ENCODE measurements at places on chromosomes 16 and 17. TPM values are rescaled to one million over a fixed set of nuclear protein-coding genes. Genes with fewer than 3 reads are reported as not detected.

The CCDC144A gene
- 1.6 TPM for total RNA-seq

The FZD2 gene
- 96.2 TPM for total RNA-seq

The DNAAF8 gene
- total RNA-seq, result 0.68 TPM

The MTSS2 gene
- total RNA-seq, result 95.0 TPM

The SLC52A1 gene
- not detected for total RNA-seq

- no peak overlapping the region for H3K4me3 ChIP-seq
- H3K4me1 ChIP-seq, result no peaks in the 10 kb centered on the region
- H3K27ac ChIP-seq, result no peak overlapping the region
- no peaks in the 10 kb centered on the region for H3K36me3 ChIP-seq
- H3K27me3 ChIP-seq, result peaks cover 34% of the 10 kb centered on the region
- DNase-seq, result no peak
Observed at GRCh38 chr16:57585051-57585687, 42.7 kb downstream of the ADGRG5 start.

DNA sequence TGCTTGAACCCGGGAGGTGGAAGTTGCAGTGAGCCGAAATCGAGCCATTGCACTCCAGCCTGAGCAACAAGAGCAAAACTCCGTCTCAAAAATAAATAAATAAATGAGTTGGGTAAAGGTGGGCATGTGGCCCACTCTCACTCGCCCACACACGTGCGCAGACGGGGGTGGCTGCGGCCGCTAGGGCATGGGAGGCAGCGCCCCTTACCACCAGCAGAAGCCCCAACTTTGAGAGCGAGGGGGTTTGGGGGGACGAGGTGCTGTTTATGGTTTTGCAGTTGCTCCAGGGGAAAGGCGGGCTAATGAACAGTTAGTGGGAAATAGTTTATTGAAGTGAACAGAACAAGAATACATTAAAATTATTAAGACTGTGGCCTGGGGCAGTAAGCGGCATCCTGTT lies 14.9 kb upstream of the RBFOX3 start:
- DNase-seq, result no peak
- H3K27me3 ChIP-seq, result peaks cover 15% of the 10 kb centered on the region
- no peak overlapping the region for H3K4me3 ChIP-seq
- no peaks in the 10 kb centered on the region for H3K36me3 ChIP-seq
- peaks cover 23% of the 10 kb centered on the region for H3K4me1 ChIP-seq
- no peak overlapping the region for H3K27ac ChIP-seq

DNA sequence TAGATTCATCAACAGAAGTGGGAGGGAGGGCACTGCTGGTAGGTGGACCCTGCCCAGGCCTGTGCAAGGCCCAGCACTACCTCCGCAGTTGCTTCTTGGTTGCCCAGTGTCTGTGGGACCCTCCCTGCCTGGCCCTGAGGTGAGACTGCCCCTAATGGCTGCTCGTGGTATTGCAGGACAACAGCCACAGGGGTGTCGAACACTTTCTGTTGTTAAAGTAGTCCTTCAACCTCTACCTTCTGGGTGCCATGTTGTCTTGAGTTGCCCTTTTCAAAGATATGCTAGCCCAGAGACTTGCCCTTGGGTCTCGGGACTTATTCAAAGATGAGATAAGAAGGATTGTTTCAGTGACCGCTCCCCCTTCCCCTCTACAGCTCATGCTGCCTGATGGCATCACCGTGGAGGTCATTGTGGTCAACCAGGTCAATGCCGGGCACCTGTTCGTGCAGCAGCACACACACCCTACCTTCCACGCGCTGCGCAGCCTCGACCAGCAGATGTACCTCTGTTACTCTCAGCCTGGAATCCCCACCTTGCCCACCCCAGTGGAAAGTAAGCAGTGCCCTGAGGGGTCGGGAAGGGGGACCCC lies 29.1 kb downstream of the AKAP1 start:
- peaks cover 4% of the 10 kb centered on the region for H3K4me1 ChIP-seq
- H3K27ac ChIP-seq, result no peak overlapping the region
- peak; percentile 77 for DNase-seq
- no peaks in the 10 kb centered on the region for H3K27me3 ChIP-seq

DNA sequence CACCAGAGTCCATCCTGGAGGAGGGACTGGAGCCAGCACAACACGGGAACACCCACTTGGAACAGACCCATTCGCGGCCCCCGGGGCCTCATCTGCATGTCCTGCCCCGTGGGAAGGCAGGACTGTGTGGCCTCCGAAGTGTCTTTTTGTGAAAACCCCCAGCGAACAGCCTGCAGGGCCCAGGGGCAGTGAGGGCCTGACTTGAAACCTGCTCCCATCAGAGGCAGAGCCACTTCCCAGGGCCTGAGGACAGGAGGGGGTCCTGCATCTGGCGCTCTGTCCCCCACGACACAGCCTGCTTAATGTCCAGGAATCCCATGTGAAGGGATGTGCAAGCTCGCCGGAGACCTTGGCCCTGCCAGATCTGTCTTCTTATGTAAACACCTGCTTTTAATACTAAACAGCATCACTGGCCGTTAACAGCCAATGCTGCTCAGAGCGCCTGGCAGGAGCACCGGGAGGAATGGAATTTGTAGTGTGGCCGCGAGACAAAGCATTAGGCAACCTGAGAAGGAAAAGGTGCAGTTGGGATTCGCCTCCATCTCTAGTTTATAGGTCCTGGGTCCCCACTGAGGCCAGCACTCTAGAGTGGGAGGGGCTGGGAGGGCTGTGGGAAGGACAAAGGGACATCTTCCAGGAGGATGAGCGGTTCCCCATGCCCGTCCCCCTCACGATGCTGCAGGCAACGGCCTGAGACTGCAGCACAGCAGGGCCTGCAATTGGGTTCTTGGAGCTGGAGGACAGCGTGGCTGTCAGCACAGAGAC lies 9.6 kb upstream of the EVPL start:
- no peak overlapping the region for H3K27ac ChIP-seq
- H3K4me3 ChIP-seq, result no peak overlapping the region
- no peak for DNase-seq
- H3K4me1 ChIP-seq, result no peaks in the 10 kb centered on the region
- peaks cover 21% of the 10 kb centered on the region for H3K36me3 ChIP-seq
- H3K27me3 ChIP-seq, result no peaks in the 10 kb centered on the region

DNA sequence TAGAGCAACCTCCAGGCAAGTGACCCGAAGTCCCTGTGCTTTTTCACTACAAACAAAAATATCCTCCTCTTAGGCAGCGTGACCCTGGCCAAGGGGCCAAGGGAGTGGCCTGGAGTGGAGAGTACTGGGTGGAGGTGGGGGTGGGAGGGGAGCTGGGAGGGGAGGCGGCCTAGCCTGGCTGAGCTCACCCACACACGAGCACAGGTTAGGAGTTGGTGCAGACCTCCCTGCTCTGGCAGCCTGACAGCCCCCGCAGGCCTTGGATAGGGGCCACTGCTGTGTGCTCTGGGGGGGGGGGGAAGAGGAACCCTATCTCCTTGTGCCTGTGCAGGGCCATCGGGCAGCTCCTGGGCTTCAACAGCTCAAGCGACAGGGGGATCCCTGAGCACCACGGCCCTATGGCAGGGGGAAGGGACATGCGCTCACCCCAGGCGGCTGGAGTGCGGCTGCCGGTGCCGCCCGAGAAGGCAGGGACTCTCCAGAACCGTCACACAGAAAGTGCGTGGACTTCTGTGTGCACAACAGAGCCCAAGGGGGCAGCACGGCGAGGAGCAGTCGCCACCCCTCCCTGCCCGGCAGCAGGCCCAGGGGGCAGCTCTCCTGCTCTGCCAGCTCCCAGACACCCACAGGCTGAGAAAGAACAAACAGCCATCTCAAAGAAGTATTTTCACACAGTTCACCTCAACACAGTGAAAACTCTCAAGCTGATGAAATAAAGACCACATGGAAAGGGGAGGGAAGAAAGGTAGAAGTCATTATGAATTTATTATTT lies 13.3 kb downstream of the SLC16A3 start:
- no peak overlapping the region for H3K27ac ChIP-seq
- DNase-seq, result no peak
- peaks cover 8% of the 10 kb centered on the region for H3K36me3 ChIP-seq
- H3K4me1 ChIP-seq, result no peaks in the 10 kb centered on the region
- H3K4me3 ChIP-seq, result peak overlapping the region; percentile 8
- H3K27me3 ChIP-seq, result no peaks in the 10 kb centered on the region

DNA sequence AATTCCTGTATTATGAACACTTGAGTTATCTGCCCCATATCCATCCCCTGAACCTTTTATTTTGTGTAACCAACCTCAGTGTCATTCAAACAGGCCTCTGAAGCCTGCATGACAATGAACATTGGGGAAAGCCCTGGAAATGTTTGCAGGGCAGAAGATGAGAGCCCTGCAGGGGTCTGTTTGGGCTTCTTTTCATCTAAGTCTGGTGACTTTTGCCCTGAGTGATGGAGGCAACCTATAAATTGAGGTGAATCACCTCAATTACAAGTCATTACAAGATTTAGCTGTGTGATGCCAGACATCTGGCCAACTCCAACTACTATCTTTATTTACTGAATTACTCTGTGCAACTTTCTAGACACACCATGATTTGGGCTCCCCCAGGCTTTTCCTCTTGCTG lies 189.2 kb downstream of the MAF start:
- H3K36me3 ChIP-seq, result no peaks in the 10 kb centered on the region
- DNase-seq, result no peak
- H3K4me3 ChIP-seq, result no peak overlapping the region
- H3K27ac ChIP-seq, result no peak overlapping the region

DNA sequence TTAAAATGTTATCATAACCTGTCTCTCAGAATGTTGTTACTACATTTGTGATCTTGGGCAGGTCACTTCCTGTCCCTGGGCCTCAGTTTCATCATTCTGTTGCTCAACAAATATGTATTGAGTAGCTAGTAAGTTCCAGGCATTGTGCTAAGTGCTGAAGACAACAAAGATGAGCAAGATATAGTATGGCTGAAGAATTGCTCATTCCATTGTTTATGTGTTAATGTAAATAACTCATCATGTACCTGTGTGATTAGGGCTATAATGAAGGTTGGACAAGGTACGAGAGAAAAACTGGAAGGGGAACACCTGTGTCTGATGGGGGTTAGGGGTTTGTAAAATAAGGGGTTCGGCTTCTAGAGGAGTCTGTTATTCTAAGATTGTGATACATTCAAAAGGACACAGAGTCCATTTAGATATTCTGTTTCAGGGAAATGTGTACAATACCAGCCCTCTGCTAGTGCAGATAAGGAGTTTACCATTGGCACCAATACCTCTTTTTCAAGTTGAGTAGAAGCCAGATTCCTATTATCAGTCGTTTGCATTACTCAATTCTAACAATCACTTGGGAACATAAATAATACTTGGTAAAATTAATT lies 20.0 kb downstream of the TUBG1 start:
- no peak for DNase-seq
- no peaks in the 10 kb centered on the region for H3K36me3 ChIP-seq
- no peak overlapping the region for H3K4me3 ChIP-seq

Measured in neural crest cell (in vitro differentiated cells).